ENCODE measurements at places on chromosomes 11 and 22. TPM values are rescaled to one million over a fixed set of nuclear protein-coding genes. Genes with fewer than 3 reads are reported as not detected.

Gene TMPRSS4
- not detected for total RNA-seq

Gene MUC6
- not detected for total RNA-seq

Gene PANX3
- total RNA-seq, result not detected

Gene EPS8L2
- 4.9 TPM for total RNA-seq

Gene EXPH5
- total RNA-seq, result 2.7 TPM

Gene MUC5B
- not detected for total RNA-seq

Gene NLRP6
- total RNA-seq, result not detected

Data from M059J (cell line).